ENCODE measurements at places on chromosomes 3 and 15.

- no peak for DNase-seq
These were observed 23.3 kb upstream of the HEG1 start for GRCh38 chr3:125078951-125079674.

DNA sequence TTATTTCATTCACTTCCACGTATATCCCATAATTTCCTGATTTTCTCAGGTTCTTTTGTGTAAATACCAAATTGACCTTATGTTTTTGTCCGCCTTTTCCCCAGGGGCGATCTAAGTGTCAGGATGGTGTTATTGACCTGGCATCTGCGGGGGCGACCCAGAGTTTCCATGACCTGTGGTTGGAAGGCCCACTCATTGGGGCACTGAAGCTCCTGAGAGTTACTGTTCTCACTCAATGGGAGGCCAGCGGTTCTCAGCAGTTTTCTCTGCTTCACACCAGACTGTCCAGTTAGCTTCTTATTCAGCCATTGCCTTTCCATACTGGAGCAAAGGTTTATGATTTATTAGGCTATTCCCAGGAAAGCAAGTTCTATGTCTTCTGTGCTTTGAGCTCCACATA is 53.3 kb downstream of the B3GALNT1 start:
- DNase-seq: no peak

GRCh38 chr3:182172534-182172933 is 460.8 kb downstream of the SOX2 start:
- no peak for DNase-seq

- no peak for DNase-seq
These were observed 137.5 kb downstream of the ZNF385D start for GRCh38 chr3:21613372-21614070.

DNA sequence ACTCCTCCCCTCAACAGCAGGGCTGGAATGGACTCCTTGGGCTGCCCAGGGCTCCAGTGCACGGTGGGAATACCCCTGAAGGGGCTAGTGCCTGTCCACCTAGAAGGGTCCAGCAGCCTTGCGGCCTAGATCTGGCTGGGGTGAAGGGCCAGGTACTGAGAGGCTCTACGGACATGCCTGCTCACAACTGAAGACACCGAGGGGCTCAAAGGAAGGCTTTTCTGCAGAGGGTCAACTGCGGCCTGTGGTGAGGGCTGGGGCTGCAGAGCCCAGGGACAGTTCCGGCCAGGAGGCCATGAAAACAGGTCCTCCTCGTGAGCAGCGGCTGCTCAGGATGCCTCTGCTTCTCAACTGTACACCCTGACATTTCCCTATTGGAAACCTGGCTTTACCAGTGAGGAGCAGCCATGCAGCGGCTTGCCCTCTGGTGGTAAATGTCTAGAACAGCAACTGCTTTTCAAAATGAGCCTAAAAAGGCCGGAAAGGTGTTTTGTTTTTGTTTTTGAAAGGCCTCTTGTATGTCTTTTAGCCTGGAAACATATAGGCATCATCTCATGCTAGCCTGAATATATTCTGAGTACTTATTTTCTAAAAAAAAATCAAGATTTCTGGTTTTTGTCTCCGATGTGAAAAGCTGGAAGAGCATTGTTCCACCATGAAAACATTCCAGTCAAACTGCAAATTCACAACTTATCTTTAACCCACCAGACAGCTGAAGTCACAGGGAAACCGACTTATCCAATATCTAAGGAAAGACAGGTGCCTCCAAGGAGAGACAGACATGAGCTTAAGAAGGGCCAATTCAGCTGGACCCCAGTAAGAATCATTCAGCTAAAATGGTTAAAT is 163.4 kb downstream of the KLF13 start:
- peak; percentile 69 for DNase-seq

GRCh38 chr3:138124188-138124587 is 8.0 kb downstream of the A4GNT start:
- DNase-seq: no peak

- no peak for DNase-seq
These were observed 41.1 kb upstream of the SRGAP3 start for GRCh38 chr3:9290566-9290965.

DNA sequence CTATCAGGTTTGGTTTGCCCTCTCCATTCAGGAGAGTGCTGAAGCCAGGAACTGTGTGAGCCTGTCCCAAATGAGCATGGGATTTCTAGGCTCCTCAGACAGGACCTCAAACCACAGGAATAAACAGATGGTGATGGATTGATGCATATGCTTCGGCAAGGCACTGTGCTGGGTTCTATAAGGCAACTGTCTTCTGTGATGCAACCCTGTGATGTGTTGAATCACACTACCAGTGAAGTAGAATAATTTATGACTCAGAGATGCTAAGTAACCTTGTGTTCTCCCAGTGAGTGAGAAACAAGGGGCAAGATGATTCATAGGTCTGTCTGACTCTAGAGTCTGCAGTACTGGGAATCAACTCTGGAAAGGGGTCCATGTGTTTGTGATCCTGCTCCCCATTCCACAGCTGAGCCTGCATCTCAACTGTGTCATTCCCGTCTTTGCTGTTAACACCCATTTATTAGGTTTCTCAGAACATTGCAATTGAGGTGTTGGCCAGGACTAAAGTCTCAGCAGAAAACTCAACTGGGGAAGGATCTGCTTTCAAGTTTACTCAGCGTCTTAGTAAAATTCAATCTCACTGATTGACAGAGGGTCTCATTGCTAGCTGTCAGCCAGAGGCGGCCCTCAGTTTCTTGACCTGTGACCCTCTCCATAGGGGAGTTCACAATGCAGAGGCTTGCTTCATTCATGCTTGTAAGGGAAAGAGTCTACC is 510.1 kb upstream of the CFAP20DC start:
- no peak for DNase-seq

GRCh38 chr15:92656089-92656488 is 514 bp upstream of the FAM174B start:
- no peak for DNase-seq

- DNase-seq: peak; percentile 32
These were observed 897 bp upstream of the TLE3 start for GRCh38 chr15:70098461-70099166.

GRCh38 chr3:152330559-152330958 is 61.8 kb downstream of the MBNL1 start:
- DNase-seq: no peak

DNA sequence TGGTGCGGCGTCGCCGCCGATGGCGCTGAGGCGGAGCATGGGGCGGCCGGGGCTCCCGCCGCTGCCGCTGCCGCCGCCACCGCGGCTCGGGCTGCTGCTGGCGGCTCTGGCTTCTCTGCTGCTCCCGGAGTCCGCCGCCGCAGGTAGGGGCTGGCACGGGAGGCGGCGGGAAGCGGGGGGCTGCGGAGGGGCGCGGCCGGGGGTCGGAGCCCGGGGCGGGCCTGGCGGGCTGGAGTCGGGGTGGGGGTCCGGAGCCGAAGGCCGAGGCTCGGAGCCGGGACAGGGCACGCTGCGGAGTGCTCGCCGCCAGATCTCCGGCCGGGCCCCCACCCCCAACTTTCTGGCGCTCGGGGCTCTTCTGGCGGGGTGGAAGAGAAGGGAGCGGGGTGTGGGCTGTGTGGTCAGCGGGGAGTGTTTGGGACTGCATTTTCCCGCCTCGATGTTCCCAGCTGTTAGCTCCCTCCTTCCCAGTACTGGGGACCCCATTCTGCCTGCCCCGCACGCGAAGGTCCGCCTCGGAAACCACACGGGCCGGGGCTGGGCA is 299 bp downstream of the TYRO3 start:
- DNase-seq: no peak

- no peak for DNase-seq
These were observed 3.6 kb downstream of the HGD start for GRCh38 chr3:120678331-120678947.

- no peak for DNase-seq
These were observed 74.3 kb upstream of the TSEN2 start for GRCh38 chr3:12409684-12410596.

- no peak for DNase-seq
These were observed 42.2 kb downstream of the DMXL2 start for GRCh38 chr15:51580385-51580784.

DNA sequence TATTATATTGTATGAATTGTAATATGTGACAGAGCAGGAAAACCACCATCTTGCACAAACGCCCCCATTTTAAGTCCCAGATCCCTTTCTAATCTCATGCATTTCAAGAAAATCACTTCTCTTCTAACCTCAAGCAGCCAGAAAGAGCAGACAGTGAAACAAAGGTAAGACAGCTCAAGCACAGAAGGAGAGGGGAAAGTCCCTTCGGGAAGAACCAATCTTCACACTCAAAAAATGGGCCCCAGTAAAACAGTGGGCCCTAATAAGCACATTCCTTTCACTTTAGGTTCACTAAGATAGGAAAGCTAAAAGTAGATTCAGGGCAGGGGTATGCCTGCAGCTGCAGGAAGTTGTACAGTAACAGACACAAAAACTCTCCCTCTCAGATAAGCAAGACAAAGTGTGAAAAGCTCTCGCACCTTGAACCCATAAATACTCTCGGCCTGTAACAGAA is 1268.7 kb downstream of the SI start:
- no peak for DNase-seq

GRCh38 chr3:187725653-187726370 is 19.5 kb downstream of the BCL6 start:
- DNase-seq: no peak

DNA sequence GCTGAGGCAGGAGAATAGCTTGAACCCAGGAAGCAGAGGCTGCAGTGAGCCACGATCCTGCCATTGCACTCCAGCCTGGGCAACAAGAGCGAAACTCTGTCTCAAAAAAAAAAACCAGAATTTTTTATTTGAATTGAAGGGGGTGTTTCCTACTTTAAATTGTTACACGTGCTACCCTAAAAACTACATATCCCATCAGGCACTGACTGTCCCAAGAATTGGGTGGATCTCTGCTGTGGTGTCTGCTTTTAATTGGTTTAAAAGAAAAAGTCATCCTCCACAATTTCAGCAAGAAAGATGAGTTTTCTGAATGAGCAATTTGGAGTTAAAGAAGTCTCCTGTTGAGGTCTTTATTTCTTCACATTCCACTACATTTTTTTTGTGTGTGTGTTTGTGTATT is 2.1 kb downstream of the PDIA3 start:
- DNase-seq: no peak

DNA sequence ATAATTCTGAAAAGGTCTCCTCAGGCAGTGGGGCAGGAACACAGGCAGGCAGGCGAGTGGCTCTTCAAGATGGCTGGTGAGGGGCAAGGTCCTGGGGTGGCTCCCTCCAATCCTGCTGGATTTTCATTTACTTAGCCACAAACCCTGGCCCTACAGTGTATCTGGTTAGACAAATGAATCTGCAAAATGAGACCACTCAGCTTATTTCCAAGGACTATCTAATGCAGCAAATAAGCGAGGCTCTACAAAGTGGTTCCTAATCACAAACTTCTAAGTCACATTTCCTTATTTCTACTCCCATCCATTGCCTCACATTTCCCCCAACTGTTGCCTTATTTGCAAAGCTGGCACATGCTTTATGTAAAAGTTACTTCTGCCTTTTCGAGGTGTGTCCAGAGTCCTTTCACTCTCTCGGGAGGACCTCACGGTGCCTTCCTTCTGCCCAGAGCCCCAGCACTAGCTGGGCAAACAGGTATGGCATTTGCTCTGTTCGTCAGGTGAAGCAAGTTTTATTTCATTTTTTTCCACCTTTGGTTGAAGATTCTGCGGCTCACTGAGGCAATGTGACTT is 40.5 kb downstream of the CCDC12 start:
- no peak for DNase-seq

GRCh38 chr15:29701151-29701550 is 121.1 kb downstream of the TJP1 start:
- DNase-seq: no peak

DNA sequence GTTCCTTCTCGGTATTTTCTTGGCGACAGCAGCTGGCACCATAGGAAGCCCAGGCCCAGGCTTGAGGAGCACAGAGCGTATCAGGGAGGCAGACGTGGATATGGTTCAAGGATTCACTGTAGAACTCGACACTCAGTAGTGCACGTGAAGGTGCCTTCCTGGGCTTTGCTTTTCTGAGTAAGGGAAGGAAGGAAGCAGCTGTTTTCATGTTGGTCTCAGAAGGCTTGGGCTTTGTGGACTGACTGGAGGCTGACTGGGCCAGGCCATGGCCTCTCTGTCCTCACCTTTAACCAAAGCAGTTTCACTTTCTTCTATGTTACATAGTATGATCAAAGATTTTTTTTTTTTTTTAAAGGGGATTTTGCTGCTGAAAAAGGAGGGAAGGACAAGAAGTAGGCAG is 6.9 kb upstream of the GHRL start:
- no peak for DNase-seq

GRCh38 chr15:67922971-67923945 is 83.4 kb upstream of the RNU6-1 start:
- DNase-seq: no peak

- DNase-seq: no peak
These were observed 33.0 kb upstream of the SV2B start for GRCh38 chr15:91067036-91067435.

- DNase-seq: peak; percentile 10
These were observed 226.7 kb downstream of the SNRPN start for GRCh38 chr15:25181293-25182097.

- DNase-seq: no peak
These were observed 5.0 kb upstream of the LRRFIP2 start for GRCh38 chr3:37179144-37179967.

- no peak for DNase-seq
These were observed 61.1 kb downstream of the CCNL1 start for GRCh38 chr3:157098823-157099185.

- DNase-seq: no peak
These were observed 17.8 kb downstream of the ZIC1 start for GRCh38 chr3:147426931-147427330.

DNA sequence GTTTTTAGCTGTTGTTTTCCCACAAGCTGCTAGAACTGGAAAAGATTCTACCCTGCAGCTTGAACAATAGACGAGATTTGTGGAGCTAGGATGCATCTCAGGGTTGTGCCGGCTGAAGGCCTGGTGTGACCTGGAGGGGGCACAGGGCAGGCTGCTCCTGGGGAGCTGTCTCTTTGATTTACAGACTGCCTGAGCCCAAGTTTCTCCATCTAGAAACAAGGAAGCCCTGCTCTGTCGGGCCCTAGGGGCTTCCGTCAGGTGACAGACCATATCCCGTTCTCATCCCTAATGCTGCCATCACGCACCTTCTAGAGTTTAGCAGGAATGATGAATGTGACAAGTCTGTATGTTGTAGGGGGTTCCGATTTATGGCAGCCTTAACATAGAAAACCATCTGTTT is 7.9 kb upstream of the CPNE9 start:
- no peak for DNase-seq

GRCh38 chr3:56800832-56801661 is 702 bp downstream of the ARHGEF3 start:
- no peak for DNase-seq

DNA sequence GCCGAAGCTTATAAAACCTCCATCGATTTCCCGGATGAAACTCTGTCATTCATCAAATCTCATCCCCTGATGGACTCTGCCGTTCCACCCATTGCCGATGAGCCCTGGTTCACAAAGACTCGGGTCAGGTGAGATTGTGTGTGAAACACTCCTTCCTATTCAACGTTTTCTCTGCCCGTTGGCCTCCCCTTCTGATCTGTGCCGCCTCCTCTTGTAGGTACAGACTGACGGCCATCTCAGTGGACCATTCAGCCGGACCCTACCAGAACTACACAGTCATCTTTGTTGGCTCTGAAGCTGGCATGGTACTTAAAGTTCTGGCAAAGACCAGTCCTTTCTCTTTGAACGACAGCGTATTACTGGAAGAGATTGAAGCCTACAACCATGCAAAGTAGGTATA is 47.4 kb downstream of the SEMA6D start:
- no peak for DNase-seq

GRCh38 chr3:71724584-71725270 is 475 bp downstream of the EIF4E3 start:
- no peak for DNase-seq

Measured in CD4-positive, alpha-beta T cell treated with Interleukin-4 for 1 hour (primary cell).